MCF 10A (cell line): ENCODE measurements at places on chromosomes 11 and 22. TPM values are rescaled to one million over a fixed set of nuclear protein-coding genes. Genes with fewer than 3 reads are reported as not detected.

PTPN5 gene
- not detected in 2 replicates for total RNA-seq

MS4A6E gene
- not detected in 2 replicates for total RNA-seq

CCDC15 gene
- 2.8 and 3.4 TPM in 2 replicates for total RNA-seq

CATSPER1 gene
- 0.61 and 0.79 TPM in 2 replicates for total RNA-seq

STIM1 gene
- 41.2 and 56.2 TPM in 2 replicates for total RNA-seq
